ENCODE measurements at places on chromosomes 3 and 15.
A peak's percentile ranks its signal among the peaks of the same experiment; 100 is the strongest.

- H3K4me1 ChIP-seq, result peaks cover 6% of the 10 kb centered on the region
- H3K4me3 ChIP-seq, result no peak overlapping the region
- H3K36me3 ChIP-seq, result no peaks in the 10 kb centered on the region
- DNase-seq, result no peak
These were observed 336.9 kb downstream of the SLC9A9 start for GRCh38 chr3:143511174-143511879.

DNA sequence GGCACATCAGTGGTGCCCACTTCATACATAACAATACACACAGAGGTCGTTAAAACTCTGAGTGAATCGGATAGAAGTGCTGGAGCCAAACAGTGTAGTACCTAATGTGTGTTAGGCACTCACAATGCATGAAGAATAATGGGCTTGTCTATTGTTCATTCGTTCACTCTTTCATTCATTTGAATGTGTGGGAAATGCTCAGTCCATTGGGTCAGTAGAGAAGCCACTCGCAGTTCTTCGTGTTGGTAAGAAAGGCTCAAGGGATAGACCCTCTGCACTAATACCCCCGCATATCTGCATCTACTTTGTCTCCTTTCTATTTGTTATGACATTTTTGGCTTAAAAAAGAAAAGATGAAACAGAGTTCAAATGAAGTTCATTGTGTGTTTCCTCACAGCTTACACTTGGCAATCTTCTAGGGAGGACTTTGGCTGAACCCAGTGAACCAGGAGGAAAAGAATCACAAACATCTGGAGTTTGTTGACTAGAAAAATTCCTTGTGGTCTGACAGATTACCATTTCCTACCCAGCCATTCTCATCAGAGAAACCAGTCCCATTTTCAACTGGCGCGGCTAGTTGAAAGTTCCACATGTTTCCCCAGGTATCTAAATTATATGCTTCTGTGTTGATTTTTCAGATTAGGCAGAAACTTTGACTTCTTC is 32.8 kb upstream of the MFSD1 start:
- no peaks in the 10 kb centered on the region for H3K36me3 ChIP-seq
- peak overlapping the region; percentile 15 for H3K4me3 ChIP-seq
- DNase-seq, result peak; percentile 98
- no peaks in the 10 kb centered on the region for H3K27me3 ChIP-seq

GRCh38 chr15:85380812-85381642 is 624 bp downstream of the AKAP13 start:
- H3K4me1 ChIP-seq, result peaks cover 18% of the 10 kb centered on the region
- H3K4me3 ChIP-seq, result peak overlapping the region; percentile 79
- DNase-seq, result peak; percentile 3
- H3K27me3 ChIP-seq, result no peaks in the 10 kb centered on the region
- H3K36me3 ChIP-seq, result no peaks in the 10 kb centered on the region

DNA sequence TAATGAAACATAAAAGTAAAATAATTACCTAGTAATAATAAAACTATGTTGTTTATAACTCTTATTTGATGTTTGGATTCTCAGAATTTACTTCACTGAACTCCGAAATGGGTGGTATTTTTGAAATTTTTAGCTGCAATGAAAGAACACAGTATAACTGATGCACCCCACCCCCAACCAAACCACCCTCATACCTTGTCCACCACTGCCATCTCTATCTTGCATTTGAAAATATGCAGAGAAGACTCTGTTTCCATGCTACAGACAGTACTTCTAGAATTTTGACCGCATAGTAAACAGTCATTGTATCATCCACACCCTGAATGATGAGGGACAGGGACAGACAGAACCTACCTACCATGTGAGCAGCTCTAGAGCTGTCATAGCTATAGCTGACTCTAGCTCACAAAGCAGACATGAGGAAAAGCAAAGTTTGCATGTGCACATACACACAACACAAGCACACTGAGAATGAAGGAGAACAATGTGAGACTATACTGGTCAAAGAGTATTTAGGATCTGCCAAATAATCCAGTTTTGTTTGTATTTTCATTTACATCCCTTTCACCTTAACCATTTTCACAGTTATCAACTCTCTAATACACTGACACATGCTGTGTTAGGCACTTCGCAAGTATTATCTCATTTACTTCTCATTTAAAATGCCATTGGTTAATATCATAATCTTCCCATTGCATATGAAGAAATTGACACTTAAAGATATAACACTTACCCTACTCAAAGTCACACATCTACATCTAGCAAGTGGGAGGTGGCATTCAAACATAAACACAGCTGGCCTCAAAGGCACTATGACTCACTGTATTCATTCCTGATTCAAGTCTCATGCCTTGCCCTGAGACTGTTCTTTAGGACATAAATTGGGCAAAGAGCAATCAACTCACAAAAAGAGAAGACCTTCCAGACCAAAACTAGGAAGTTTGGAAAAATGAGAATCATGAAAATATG is 1014.7 kb upstream of the CFAP20DC start:
- H3K27ac ChIP-seq, result no peak overlapping the region
- peak; percentile 86 for DNase-seq
- no peaks in the 10 kb centered on the region for H3K36me3 ChIP-seq

- peaks cover 13% of the 10 kb centered on the region for H3K4me1 ChIP-seq
- no peaks in the 10 kb centered on the region for H3K27me3 ChIP-seq
- no peak for DNase-seq
- no peak overlapping the region for H3K4me3 ChIP-seq
- H3K36me3 ChIP-seq, result peaks cover 65% of the 10 kb centered on the region
- no peak overlapping the region for H3K27ac ChIP-seq
These were observed 52.2 kb downstream of the DNASE1L3 start for GRCh38 chr3:58158442-58159153.

DNA sequence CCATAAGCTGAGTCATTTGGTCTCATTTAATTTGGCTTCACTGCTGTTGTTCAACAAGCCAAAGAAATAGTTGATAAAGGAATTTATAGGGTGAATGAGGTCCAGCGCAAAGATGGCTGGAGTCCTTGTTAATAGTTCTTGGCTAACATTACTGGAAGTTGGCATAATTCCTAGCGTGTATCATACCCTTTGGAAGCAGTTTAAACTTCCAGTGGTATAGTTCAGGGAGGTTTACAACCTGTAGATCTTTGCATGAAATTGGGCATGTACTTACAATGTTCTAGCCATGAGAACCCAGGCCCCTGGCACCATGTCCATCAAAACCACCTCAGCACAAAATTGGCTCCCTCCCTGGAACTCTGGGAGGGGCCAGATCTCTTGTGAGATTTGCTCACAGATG is 380.8 kb downstream of the LRTM1 start:
- no peaks in the 10 kb centered on the region for H3K36me3 ChIP-seq
- no peaks in the 10 kb centered on the region for H3K27me3 ChIP-seq
